Thymus (tissue), 14 donors: ENCODE measurements at places on chromosomes 11 and 22.

DNA sequence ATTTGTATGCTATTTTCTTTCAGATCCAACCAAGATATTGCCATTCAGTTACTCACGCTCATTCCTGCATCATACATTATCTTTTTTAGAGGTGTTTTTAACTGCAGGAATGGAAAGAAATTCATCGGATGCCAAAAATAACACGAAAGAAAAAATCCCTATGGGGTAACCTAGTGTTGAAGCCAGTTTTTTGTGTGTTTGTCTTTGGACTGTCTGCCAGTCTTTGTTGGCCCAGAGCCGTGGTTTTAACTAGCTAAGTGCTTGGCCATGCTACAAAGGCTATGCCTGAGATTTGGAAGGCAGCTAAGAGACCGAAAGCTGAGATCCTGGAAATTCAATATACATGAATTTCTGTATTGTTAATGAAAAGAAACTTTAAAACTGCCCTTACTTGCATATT, 309.8 kb upstream of the CNTN5 start:
- DNase-seq = no peak

- no peak for DNase-seq
Observed at GRCh38 chr11:46719543-46720218, 668 bp downstream of the F2 start.

- no peak for DNase-seq
Observed at GRCh38 chr22:28000361-28000760, 81.3 kb upstream of the PITPNB start.

- DNase-seq = no peak
Observed at GRCh38 chr11:818396-819128, at the start of gene PNPLA2. Gene PNPLA2 (plus strand): TSS chr11:818914. CDS start chr11:819719, 805 bp downstream.

DNA sequence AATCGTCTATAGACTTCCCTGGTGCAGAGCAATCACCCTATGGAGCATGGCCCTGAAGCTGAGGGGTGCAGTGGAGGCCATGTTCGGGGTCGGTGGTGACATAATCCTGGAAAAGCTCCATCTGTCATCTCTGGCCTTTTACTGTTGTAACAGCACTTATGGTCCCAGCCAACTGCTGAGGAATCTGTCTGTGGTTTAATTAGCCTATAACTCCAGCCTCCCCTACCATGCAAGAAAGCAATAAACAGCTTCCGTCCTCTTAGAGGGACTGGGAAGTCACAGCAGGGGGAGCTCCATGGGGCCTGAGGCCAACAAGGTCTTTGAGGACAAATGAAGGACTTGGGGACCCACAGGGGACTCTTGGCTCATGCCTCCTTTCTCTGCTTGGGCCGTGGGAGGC, 159.1 kb upstream of the NECTIN1 start:
- DNase-seq = no peak

DNA sequence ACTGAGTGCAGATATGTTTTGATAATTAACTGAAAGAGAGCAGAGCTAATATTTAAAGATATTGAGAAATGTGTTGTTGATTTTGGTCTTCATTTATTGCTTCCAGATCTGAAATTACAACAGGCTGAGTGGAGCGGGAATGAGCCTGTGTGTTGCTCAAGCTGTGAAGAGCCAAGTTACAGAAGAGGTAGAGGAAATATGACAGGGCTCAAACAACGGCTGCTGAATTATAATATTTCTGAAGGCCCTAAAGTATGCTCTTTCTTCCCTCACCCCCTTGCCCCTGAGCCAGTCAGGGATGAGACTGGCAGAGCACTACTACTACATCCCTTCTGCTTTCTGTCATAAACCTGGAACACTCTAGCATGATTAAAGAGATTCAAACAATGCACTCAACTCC, 115.6 kb downstream of the FANCF start:
- DNase-seq = no peak

- no peak for DNase-seq
Observed at GRCh38 chr11:35304386-35304775, 115.0 kb downstream of the SLC1A2 start.

DNA sequence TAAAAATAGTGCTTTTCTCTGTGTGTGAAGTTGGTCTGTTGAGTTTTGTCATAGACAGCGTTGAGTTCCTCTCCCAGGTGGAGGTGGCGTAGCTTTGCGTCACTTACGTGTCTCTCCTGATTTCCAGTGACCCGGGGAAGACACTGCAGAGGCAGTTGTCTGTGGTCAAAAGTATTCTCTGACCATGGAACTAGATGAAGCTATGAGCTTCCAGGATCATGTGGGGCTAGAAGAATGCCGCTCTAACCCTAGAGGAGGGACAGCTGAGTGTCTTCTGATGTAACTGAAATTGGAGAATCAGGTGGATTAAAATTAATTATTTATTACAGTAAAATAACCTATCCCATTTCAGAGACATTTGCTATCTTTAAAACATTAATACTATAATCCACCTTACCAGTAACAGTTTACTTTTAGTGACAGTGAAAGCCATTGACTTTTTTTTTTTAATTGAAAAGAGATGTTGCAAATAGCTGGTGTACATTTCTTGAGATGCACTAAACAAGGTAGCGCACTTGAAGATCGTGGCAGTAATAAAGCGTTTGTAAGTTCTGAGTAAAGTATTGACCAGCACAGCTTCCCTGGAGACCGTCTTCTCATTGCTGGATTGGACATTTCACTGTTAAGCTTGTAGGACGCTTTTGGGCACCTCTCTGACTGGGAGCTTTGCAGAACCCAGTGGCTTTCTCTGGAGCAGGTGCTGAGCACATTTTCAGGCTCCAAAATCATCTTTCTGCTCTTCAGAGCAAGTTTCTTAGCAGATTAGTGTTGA, 9.7 kb downstream of the CAT start:
- DNase-seq = no peak

- no peak for DNase-seq
Observed at GRCh38 chr11:100632941-100633452, 54.1 kb upstream of the ARHGAP42 start.

DNA sequence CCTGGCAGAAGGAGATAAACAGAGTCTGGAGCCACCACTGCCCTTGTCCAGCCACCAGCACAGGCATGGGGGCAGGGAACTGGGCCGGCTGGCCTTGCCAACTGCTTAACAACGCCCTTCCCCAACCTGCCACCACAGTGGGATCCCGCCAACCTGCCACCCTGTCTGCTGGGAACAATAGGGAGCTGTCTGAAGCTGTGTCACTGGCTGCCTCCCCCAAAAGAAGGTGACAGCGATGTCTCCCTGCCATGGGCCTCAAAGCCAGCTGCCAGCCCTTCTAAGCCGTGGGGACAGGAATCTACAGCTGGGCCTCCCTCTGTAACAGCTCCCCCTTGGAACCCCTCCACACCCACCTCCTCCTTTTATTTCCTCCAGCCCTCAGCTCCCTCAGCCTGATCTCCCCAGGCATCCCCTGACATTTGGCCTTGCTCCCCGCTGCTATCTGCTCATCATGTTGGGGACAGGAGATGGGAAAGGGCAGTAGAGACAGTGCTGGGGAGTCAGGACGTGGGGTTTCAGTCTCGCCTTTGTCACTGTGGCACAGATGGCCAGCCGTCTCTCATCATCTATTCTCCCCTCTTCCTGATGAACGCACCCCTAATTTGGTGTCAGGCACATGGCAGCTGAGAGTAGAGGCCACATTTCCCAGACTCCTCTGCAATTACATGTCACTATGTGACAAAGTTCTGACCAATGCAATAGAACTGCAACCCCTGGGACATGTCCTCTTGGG, 51.3 kb upstream of the PRDM11 start:
- DNase-seq = no peak

GRCh38 chr11:74320538-74320937, 9.1 kb upstream of the P4HA3 start:
- DNase-seq = no peak

DNA sequence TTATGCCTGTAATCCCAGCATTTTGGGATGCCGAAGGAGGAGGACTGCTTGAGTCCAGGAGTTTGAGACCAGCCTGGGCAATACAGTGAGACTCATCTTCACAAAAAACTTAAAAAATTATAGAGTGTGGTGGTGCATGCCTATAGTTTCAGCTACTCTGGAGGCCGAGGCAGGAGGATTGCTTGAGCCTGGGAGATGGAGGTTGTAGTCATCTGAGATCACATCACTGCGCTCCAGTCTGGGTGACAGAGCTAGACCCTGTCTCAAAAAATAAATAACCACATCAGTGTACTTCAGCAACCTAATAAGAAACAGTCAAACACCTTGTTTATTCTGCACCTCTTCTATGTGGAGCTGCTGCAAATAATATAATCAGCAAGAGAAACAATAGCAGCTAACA, 1.4 kb downstream of the NARS2 start:
- DNase-seq = no peak

DNA sequence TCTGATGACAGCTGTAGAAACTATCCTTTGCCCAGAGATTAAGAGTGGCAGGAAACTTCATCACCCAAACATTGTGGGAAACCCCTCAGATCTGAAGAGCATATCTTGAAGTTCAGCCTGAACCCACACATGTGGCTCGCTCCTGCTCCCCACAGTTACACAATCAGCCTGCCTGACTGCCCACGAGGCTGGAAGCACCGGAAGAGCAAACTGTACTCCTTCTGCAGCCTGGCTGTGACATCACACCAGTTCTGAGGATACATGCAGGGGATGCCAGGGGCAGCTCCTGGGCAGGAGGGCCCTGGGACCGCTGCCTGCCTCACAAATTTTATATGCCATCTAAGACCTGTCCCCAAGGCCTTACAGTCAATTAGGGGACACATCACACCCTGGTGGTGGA, 444.4 kb downstream of the BUD13 start:
- no peak for DNase-seq

GRCh38 chr11:92826603-92827002, 142.8 kb upstream of the MTNR1B start:
- DNase-seq = peak; percentile 78

GRCh38 chr11:133081730-133082452, 450.4 kb downstream of the OPCML start:
- DNase-seq = no peak

DNA sequence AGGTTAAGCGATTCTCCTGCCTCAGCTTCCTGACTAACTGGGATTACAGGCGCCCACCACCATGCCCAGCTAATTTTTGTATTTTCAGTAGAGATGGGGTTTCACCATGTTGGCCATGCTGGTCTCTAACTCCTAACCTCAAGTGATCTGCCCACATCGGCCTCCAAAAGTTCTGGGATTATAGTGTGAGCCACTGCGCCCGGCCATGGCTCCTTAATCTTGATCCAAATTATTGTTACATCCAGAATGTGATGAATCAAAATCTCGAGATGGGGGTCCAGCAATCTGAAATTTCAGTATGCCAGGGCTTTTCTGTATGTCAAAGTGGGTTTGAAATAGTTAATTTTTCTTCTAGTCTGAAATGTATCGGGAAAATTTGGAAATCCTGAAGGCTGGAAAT, 3.7 kb downstream of the RPL27A start:
- DNase-seq = no peak

DNA sequence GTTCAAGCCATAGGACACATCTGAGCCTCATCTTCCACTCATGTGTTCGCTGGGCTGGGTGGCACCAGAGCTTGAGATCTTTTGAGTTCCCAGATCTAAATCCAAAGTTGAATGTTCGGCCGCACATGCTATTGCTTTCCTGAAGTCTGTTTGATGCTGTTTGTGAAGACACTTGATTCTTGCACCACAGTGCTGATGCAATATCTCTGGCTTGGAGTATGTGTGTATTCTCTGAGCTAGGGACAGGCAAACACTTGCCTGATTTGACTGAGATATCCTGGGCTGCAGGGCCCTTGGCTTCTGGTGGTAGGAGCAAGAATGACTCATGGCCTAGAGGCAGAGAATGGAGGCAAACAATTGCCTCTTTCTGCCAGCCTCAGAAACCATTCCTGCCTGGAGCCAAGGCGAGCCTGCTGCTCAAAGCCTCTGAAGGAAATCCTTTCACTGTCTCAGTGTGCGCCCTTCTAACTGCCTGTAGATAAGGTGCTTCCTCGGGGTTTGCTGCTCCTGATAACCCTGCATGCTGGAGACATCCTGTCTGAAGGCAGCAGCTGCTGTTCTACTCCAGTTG, 73.0 kb downstream of the CYB5R2 start:
- no peak for DNase-seq

DNA sequence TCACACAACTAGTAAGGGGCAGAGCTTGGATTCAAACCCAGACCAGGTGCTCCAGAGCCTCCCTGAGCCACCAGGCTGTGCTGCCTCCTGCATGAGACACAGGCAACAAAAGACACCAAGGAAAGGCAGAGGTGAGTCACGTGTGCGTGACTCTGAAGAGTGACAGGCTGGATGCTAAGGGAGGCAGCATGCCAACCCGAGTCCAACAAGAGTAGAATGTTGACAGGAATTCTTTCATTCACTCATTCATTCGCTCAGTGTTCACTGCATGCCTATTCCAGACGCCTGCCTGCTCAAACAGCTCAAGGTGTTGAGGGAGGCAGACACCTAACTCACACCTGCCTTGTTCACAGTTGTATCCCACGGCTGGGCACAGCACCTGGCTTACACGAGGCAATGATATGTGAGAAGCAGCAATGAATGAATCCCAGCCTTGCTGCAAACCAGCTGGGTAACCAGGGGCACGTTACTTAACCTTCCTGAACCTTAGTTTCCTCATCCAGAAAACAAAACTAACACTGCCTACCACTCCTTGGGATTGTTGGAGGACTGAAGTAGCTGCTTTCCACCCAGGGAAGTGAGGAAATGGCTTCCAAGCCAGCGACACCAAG, 73.8 kb upstream of the ARFGAP3 start:
- no peak for DNase-seq

- no peak for DNase-seq
Observed at GRCh38 chr11:4576880-4577279, 4.7 kb upstream of the OR52I2 start.

GRCh38 chr11:131683131-131683530, 312.7 kb downstream of the NTM start:
- no peak for DNase-seq

DNA sequence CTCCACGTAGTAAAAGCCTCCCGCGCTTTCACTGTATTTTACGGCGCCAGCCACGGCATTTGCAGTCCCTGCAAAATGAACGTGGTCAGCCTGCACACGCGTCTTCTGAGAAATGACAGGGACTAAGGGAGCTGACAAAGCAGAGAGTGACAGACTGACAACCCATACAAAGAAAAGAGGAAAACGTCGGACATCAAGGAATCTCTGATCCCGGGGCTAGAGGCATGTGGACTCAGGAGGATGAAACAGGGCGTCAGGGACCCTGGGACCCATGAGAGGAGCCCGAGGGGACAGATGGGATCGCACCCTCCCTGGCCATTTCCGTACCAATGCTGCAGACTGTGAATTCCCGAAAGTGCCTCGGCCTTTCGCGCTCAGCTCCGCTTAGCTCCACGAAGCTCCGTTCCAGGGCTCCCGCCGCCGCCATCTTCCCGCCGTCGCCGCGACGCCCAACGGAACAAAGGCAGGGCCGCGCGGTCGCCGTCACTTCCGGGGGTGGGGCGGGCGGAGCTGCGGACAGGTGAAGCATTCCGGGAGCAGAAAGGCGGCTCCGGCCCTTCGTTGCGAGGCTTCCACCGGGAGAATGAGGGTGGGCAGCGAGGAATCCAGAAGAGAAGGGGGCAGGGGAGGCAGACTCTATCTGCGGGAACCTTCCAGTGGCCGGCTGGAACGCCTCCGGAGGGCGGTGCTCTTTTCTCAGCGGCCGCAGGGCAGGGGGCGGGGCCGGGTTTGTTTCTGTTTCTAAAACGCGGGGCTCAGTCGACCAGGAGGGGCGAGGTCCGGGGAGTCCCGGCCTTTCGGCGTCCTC, at the start of gene NUP160:
TSS of gene NUP160 (minus strand) at position 459 of the 808 bp plus-strand sequence. CDS start at position 427, 32 bp downstream.
- DNase-seq = peak; percentile 84
